ENCODE measurements at places on chromosomes 5 and 9.

GRCh38 chr5:93385655-93386054 is 195.4 kb downstream of the NR2F1-AS1 start:
- no peak for DNase-seq

- no peak for DNase-seq
These were observed 31.7 kb downstream of the GSN start for GRCh38 chr9:121299467-121300282.

- DNase-seq = no peak
These were observed 142.9 kb downstream of the DMAC1 start for GRCh38 chr9:7656636-7657035.

DNA sequence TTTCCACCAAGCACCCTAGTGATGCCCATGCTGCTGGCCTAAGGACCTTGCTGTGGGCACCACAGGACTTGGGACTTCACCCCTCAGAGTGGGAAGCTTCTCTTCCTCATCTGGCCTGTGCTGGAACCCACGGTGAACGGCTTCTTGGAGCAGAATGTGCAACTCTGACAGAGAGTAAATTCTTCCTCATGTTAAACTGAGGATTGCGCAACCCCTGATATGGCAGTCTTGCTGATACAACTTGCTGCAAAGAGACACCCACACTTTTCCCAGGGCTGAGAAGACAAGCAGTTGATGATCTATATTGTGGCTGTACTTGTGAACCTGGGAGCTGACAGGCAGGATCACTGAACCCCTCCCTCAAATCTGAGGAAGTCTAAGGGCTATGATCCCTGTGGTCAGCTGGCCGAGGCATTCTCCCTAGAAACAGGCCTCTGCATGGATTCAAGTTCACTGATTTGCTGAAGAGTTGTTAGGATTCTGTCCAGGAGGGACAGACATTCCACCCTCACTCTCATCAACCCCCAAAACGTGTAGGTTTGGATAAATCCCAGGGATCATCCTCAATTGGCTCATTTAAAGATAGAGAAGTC is 307.2 kb downstream of the MTRR start:
- DNase-seq = no peak

- no peak for DNase-seq
These were observed 133.9 kb upstream of the MTAP start for GRCh38 chr9:21668516-21668915.
